ENCODE measurements at places on chromosomes 12 and 14.

- peak; percentile 17 for DNase-seq
Observed at GRCh38 chr12:92431146-92431545, 271.6 kb upstream of the PLEKHG7 start.

- DNase-seq, result no peak
Observed at GRCh38 chr12:99686142-99686541, 38.6 kb downstream of the GARIN6 start.

DNA sequence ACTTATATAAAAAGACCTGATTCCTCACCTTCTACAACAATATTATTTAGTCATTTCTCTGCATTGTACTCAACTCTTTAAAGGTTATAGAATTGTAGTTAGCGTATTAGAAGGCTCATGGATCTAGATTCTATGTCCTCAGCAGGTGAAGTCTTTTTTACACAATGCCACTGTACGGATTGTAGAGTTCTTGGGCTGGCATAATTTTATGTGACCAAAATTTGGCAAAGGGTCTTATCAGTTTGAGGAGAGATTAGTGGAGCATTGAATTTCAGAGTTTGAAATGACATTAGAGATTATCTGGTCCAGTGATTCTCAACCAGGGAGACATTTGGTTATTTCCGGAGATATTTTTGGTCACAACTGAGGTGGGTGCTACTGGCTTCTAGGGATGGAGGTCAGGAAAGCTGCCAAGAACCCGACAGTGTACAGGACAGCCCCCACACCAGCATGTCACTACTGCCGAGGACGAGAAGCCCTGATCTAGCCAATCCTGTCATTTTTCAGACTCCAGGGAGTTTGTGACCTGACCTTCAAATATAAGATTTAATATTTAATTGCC is 63.9 kb downstream of the BICD1 start:
- no peak for DNase-seq

- no peak for DNase-seq
Observed at GRCh38 chr12:14545144-14546124, 22.2 kb downstream of the PLBD1 start.

GRCh38 chr12:79373896-79374499 is 316.8 kb downstream of the PAWR start:
- DNase-seq, result no peak

DNA sequence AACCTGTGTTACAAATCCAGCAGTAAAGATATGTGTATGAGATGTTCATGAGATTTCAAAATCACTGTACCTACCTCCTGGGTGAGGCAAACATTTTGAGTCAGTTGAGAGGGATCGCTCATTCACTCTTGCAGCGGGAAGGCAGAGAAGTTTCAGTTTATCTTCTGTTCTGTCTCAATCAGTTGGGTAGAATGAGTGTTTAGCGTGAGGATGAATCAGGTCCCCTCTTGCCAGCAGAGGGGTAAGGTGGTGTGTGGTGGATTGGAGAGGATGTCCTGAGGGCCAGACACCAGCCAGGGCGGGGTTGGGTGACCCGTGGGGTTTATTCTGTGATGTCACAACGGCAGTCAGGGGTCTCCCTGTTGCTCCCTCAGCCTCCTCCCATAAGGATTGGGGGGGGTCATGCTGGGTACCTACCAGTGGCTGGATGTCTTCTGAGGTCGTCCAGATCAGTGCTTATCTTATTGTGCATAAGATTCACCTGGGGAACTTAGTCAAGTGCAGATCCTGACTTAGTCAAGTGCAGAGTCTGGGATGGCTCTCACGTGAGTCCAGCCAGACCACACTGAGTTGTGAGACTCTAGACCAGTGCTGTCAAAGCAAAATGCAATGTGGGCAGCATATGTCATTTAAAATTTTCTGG is at the start of gene GSG1:
Gene GSG1, minus strand, starts transcription at position 277 of the 643 bp plus-strand sequence. Its CDS starts 155 bp downstream, at position 122.
- DNase-seq, result no peak

- DNase-seq, result no peak
Observed at GRCh38 chr12:28585146-28585545, 394.9 kb downstream of the CCDC91 start.

- DNase-seq, result no peak
Observed at GRCh38 chr14:80324649-80325048, 113.3 kb upstream of the DIO2 start.

- no peak for DNase-seq
Observed at GRCh38 chr12:113236539-113237399, 15.5 kb downstream of the TPCN1 start.

DNA sequence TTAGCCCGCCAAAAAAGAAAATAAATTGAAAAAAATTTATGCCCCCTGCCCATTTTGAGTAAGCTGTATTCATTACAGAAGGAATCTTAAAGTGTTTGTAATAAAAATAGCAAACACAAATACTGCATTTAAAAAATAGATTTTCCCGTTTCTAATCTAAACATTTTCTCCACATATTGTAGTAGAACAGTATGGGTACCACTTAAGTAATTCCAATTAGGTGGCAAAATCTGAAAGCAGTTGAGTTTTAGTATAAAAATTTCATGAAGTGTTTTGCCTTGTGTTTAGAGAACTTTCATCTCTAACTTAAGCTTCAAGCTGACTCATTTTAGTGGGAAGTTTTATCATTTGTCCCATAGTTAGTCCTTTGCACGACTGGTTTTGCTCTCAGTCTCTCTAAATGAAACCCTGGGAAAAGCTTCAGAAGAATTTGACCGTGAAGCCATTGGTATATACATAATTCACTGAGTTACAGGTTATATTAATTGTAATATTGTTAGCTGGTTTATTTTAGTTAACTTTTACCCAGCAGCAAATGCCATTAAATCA is 214.6 kb downstream of the ERC1 start:
- no peak for DNase-seq

- DNase-seq, result no peak
Observed at GRCh38 chr12:44817687-44818086, 58.4 kb downstream of the NELL2 start.

- no peak for DNase-seq
Observed at GRCh38 chr12:18653465-18653864, 84.3 kb downstream of the PLCZ1 start.

- no peak for DNase-seq
Observed at GRCh38 chr12:92702754-92703679, at the start of gene PLEKHG7. TSS of gene PLEKHG7 (plus strand) at chr12:92702989. CDS start at chr12:92706632, 3,643 bp downstream.

DNA sequence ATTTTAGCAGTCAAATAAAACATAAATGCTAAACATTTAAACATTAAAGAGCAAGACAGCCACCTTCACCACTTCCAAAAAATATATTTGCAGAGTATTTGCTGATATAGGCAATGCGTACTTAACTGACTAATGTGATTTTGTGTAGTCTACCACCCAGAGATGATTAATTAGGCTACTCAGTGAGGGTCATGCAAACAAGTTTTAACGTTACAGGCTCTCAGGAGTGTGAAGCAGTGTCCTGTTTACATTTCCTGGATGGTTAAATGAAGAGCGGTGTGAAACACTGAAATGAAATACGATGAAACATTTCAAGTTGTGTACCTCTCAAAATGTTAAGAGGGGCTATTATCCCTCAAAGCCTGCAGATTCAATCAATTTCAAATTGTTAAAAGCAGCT is 165.8 kb upstream of the LRIG3 start:
- DNase-seq, result no peak

DNA sequence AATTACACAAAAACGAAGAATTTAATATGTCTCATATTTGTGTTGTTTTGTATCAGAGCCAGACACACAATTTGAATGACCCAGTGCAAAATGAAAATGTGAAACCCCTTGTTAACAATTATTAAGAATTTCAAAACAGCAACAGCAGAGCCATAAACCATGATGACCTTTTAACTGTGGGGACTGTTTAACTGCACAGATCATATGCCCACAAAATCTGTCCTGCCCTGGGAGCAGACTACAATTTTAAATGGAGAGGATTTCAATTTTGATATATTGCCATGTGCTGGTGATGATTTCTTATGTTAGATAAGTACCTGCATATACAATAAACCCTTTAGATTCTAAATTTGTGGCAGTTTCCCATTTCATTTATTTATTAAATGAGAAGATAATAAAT is 455.5 kb upstream of the MGAT4C start:
- no peak for DNase-seq

DNA sequence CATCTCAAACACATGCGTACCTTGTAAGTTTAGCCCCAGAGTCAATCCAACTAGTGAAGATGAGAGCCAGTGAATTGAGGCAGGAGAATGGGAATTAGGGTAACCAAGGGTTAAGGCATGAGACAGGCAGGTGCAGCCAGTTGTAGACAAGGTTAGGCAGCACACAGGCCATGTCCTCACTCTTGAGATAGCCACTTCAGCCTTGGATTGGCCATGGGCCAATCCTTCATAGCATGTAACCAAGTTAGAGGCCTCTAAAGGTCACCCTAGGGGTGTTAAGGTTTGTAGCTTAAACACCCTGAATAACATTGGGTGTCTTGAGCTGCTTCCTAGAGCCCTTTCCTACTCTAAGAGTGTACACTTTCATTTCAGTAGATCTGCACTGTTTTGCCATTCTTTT is 208.2 kb upstream of the RBM19 start:
- DNase-seq, result no peak

- no peak for DNase-seq
Observed at GRCh38 chr14:75175677-75176141, 703 bp downstream of the TMED10 start.

DNA sequence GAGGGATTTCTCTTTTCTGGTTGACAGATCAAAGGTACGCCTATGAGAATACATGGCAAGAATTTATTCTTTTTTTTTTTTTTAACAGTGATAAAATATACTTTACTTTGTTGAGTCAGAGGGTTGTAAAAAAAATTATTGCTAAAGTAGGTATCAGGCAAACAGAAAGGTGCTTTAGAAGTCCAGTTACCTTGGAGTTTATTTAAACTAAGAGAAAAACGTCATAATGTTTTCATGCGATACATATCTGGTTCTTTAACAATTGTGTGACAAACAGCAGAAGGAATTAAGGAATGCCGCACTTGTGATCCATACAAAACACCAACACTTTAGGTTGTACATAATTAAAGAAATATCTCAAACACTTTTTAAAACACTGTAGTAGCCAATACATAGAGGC is 94.2 kb downstream of the BORCS5 start:
- DNase-seq, result no peak

DNA sequence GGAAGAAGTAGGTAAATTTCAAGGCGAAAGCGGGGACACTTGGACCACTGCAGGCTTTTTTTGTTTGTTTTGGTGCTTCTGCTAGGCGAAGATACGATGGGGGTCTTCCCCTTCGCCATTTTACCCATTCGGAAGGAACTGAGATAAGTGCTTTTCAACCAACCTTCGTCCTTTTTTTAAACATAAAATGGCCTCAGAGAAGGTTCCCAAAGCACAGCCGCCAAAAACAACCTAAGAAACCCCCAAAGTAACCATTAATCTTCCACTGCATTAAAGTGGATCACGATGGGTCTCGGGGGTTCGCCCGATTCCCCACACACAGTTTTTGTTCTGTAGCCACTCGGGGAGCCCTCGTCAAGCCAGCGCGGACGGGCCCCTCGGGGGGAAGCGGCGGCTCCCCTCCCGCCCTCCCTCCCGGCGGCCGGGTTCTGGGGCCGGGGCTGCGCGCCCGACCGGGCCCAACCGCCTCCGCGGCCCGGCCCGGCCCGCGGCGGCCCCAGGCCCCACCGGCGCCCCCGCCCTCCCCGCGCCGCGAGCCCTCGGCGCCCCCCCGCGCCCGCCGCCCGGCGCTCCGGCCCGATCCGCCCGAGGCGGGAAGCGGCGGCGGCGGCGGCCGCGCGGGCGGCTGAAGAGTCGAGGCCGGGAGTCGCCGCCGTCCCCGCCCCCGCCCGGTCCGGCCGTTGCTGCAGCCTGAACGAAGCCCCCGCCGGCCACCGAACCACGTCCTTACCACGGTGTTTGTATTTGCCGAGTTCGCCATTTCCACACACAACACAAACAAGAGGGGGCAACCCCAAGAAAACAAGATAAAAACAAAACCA is 790 bp downstream of the GTF2A1 start:
- peak; percentile 36 for DNase-seq

DNA sequence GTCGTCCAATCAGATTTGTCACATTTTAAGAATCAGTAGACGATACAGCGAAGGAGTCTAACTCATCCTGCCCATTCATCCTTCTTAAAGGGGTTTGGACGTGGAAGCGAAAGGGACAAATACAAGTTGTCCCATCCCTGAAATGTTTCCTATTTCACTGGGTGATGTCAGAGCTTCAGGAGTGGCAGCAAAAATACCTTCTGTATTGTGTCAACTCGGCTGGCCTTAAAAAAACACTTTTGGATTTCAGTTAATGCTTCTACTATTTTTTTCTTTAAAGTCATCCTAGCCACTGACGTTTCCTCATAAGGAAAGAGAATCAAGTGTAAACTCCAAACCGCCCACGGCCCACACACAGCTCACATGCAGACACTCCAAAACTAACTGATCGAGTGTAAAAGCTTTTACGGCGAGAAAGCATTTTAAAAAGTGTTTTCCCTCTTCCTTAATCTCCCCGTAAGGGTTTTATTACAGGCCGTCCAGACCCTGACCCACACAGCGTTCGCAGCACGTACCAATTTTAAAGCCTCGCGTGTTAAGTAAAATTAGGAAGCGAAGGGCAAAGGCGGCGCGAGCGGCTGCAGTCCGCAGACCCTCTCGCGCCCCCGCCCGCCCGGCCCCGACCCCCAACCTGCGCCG is 593 bp downstream of the CFL2 start:
- peak; percentile 22 for DNase-seq

GRCh38 chr12:14322403-14322802 is 43.1 kb upstream of the ATF7IP start:
- no peak for DNase-seq

DNA sequence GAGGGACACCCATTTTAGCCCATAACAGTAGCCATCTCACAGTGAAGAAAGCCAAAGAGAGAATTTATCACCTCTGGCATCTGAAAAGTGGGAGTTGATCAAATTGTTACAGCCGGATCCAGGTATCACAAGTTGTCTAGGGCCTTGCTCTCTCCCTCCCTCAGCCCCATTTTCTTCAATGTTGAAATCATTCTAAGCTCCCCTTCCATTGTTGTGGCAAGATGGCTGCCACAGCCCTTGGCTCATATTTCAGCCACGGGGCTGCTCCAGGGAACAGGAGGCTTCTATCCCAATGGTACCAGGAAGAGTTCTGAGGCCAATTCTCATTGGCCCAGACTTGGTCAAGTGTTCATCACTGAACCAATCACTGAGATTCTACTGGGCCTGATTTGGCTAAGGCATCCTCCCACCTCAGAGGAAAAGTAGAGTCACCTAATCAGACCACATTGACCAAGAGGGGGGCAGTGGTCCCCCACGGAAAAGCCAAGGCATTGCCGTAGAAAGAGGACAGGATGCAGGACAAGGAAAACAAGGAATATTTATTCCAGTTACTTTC is 106.2 kb downstream of the GPATCH2L start:
- DNase-seq, result no peak

- DNase-seq, result no peak
Observed at GRCh38 chr12:21894792-21895595, 46.2 kb downstream of the ABCC9 start.

DNA sequence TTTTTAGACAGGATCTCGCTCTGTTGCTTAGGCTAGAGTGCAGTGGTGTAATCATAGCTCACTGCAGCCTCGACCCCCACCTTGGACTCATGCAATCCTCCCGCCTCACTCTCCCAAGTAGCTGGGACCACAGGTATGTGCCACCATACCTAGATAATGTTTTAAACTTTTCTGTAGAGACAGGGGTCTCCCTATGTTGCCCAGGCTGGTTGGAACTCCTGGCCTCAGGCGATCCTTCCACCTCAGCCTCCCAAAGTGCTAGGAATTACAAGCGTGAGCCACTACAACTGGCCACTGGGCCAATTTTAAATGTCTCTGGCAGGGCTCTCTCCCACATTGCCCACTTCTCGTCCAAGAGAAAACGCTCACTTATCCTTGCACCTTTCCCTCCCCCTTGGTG is 66.5 kb upstream of the DACT1 start:
- no peak for DNase-seq

- DNase-seq, result no peak
Observed at GRCh38 chr12:17802657-17803641, 287.0 kb downstream of the RERGL start.

All from stimulated activated CD8-positive, alpha-beta memory T cell treated with anti-CD3 and anti-CD28 coated beads, Interleukin-7, amount 100 ng/mL, for 4 hours (primary cell).